ENCODE measurements at places on chromosomes 6 and 20.

GRCh38 chr6:131914967-131915751 is 36.0 kb downstream of the CCN2 start:
- DNase-seq, result peak; percentile 18

DNA sequence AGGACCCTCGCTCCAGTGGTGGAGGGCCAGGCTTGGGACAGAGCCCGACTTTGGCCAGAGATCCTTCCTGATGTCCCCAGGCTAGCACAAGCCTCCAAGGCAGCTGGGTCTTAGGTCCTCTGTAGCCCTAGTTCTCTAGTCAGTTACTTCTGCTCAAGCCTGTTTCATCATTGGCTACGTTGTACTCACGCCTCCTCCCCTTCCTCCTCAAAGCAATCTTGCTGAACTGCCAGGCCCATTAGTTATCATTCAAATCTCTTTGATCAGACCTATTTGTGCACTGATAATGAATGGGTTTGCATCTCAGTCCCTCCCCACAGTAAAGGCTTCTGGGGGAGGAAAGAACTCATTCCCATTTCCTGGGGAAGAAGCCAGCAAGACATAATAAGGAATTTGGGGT is 256.8 kb downstream of the NFATC2 start:
- DNase-seq, result no peak

GRCh38 chr6:111228094-111228493 is 140.8 kb downstream of the SLC16A10 start:
- no peak for DNase-seq

- DNase-seq, result no peak
Measured at GRCh38 chr20:56634307-56634706, 5.2 kb downstream of the TFAP2C start.

- DNase-seq, result no peak
Measured at GRCh38 chr6:134835993-134836392, 113.9 kb downstream of the ALDH8A1 start.

GRCh38 chr6:166596776-166597507 is 10.5 kb upstream of the RAMACL start:
- DNase-seq, result no peak

- no peak for DNase-seq
Measured at GRCh38 chr6:166989427-166990032, 9.7 kb upstream of the CEP43 start.

DNA sequence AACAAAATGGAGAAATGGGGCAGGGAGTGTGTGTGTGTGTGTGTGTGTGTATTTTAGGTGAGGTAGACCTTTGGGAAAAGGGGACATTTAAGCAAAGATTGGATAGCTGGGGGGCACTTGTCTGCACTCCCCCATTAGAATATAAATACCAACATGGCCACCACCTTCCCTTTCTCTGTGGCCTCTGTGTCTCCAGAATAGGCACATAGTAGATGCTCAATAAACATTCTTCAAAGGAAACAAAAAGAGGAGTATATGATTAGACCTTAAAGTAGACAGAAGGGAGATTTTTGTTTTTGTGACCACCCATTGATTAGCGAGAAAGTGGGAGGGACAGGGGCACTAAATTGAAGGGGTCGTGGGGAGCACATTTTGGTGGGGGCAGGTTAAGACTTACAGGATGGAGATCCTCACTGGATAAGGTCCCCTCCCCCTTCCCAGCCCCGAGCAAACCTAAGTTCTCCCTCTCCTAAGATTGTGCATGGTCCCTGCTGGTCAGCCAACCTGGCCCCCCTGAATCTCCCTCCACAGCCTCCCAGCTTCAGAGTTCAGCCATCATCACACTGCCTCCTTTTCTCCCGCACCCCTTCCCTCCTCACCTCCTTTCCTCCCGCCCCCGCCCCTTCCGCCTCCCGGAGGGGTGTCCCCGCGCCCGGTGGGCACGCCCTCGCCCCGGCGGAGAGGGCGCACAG is 514 bp upstream of the TSHZ2 start:
- no peak for DNase-seq

DNA sequence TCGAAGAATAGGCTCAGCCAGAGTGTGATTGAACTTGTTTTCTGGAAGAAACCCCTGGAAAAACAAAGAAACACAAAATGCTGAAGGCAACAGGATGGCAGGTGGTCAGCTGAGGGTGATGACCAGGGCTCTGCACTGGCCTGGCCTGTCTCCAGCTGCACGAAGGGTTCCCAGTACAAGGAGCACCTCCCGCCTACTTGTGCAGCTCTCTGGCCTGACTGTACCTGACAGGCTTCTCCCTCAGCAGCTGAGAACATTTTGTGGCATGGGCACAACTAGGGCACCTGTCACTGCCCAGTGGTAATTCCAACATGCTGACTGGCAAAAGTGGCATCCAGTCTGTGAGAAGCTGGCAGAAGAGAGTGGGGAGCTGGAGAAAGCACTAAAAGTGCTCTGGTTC is 38.8 kb upstream of the EMILIN3 start:
- no peak for DNase-seq

GRCh38 chr6:54525731-54526130 is 217.5 kb downstream of the TINAG start:
- no peak for DNase-seq

DNA sequence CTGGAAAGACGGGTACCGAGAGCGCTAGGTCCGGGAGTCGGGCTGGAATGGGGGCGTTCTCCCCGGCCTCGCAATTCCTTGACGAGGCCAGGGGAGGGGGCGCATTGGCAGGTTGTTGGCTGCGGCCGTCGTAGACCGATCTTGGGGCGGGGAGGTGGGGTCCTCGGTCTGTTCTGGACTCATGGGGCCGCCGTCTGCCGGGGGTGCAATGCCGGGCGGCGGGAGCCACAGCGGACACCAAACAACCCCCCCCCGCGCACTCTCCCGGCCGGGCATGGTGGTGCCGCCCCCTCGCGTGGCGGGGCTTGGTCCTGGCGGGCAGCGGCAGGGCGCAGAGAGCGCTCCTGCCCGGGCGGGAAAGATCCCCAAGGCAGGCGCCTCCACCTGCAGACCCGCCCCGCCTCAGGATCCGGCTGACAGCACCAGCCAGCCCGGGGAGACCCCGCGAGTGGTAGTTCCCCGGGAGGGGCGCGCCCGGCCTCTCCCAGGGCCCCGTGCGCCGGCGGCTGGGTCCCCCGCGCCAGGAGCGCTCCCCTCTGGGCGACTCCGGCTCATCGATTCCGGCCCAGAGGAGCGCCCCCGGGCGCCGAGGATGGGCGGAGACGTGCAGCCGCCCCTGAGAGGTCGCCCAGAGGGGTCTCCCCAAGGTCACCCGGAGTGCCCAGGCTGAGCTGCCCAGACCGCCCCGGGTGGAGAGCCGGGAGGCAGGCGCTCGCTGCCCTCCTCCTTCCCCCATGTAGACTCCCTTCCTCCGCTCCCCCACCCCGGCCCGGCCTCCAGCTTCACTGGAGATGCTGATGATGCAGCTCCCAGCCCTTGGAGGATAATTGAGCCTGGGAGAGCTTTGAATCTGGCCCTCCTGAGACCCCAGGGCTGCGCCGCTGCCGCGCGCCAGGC is 709 bp downstream of the PPP1R16B start:
- DNase-seq, result peak; percentile 37

DNA sequence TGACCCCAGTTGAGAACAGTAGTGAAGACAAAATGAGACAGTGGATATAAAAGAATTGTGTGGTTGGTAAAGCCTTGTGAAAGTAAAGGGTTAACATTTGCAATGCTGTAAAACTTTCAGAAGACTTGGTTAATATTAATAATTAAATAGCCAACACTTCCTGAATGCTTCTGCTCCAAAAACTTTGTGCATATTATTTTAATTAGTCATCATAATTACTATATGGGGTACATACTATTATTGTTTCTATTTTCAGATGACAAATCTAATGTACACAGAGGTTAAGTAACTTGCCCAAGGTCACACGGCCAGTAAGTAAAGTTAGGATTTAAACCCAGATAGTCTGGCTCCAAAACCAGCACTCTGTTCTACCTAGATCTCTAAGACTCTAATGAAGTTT is 291.3 kb downstream of the OGFRL1 start:
- no peak for DNase-seq

DNA sequence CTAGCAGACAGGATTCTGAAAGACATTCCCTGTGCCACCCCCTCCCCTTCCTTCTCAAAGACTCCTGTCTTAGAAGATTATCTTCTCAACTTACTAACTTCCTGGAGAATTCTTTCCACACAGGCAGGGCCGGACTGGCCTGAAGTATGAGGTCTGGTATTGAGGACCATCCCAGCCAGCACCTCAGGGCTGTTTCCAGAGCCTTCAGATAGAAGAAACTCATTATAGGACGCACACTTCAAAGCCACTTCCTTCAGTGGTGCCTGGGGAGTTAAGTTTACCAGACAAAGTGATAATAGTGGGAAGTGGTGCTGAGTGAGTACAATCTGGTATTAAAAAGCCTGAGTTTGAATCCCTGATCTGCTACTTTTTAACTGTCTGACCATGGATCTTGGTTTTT is 15.6 kb downstream of the KCNS1 start:
- no peak for DNase-seq

DNA sequence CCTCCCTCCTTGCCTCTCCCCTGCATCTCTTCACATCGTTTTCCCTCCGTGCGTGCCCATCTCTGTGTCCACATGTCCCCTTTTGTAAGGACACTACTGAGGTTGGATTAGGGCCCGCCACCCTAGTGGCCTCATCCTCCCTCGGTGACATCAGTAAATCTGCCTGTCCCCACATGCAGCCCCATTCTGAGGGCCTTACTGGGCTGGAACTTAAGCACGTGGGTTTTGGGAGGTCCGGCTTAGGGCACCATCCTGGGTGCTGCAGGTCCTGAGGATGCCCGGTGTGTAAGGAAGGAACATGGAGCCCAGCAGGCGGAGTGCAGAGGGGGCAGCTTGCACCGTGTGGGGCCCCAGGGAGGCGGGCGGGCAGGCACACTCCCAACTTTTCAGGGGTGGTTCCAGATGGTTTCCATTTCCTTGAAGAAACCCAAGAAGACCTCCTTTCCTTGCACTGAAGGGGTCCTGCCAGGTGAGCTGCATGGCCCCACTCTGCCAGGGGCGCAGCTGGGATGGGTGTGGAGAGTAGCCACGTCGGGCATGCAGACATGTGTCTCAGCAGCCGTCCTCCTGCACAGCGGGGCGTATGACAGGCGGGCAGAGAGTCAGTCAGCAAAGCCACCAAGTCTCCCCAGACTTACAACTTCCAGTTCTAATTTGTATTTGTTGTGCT is 329.9 kb downstream of the QKI start:
- DNase-seq, result no peak

DNA sequence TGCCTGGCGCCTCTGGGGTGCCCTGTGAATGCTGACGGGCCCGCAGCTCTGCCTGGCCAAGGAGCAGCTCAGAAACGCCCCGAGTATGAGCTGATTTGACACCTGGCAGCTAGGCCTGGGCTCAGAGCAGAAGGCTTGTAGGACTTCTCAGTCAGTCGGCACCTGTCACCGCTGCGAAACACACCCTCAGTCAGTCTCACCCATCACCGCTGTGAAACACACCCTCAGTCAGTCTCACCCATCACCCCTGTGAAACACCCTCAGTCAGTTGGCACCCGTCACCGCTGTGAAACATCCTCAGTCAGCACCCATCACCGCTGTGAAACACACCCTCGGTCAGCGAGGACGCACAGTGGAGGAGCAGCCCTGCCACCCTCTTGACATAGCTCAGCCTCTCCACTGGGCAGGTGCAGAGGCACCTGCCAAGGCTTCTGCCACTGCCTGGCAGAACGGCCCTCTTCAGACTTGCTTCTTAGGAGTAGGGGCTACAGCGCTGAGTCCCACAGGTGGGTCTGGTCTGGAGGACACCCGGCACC is 109.0 kb downstream of the PSMB1 start:
- DNase-seq, result no peak

GRCh38 chr6:42188406-42188805 is 6.3 kb downstream of the GUCA1B start:
- no peak for DNase-seq

DNA sequence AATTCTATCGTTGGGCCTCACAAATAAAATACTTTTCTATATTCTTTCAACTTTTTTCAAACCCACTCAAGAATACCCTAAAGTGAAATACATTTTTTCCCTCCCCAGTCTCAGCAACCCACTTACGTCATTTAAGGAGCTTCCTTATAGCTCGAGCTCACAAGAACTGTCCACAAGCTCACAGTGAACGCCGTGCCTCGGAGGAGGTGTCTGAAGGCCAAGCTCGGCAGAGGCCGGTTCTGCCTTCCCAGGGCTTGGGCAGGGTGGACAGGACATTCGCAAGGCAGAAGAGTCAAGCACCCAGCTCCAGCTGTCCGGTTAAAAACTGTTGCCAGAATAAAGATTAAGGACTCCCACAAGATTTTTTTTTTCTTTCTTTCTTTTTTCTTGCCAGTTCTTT is 802.3 kb downstream of the QKI start:
- no peak for DNase-seq

- DNase-seq, result no peak
Measured at GRCh38 chr20:15362849-15363248, 1025.4 kb upstream of the FLRT3 start.

DNA sequence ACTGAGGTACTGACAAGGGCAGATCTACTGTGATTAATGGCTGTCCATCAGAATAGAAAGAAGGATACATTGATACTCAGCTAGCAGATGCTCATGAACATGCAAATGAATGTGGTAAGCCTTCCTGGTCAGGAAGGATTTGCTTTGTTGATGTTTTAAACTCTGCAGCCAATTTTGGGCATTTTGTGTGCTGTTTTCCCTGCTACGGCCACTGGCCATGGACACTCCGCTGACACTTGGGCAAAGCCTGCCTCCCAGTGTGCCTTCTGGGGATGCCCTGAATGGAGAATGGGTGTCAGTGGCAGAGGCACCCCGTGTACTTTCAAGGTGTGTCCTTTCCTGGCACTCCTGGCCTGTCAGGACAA is 113.1 kb downstream of the SOBP start:
- no peak for DNase-seq

DNA sequence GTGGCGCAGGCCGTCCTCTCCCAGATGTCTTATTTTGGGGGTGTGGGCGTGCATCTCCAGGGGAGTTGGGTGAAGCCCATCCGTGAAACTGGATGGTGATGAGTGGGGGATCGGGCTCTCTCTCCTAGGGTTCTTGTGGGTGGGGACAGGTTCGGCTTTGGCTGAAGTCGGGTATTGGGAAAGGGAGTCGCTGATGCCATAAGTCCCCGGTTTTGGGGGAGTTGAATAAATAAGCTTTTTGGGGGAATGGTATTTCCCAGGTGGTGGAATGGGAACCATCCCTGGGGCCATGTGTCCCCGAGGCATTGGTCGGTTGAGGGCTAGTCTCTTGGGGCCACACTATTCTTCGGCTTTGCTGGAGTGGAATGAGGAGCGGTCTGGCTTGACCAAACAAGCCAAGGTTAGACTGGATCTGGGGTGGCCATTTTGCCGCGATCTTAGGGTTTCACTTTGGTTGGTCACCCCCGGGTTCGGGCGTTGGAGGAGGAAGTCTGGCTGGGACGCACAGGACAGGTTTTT is 481 bp downstream of the ZNF133 start:
- no peak for DNase-seq

GRCh38 chr6:134345789-134346188 is 27.9 kb upstream of the SGK1 start:
- no peak for DNase-seq

- peak; percentile 29 for DNase-seq
Measured at GRCh38 chr20:48448666-48449600, 378.9 kb downstream of the PREX1 start.

DNA sequence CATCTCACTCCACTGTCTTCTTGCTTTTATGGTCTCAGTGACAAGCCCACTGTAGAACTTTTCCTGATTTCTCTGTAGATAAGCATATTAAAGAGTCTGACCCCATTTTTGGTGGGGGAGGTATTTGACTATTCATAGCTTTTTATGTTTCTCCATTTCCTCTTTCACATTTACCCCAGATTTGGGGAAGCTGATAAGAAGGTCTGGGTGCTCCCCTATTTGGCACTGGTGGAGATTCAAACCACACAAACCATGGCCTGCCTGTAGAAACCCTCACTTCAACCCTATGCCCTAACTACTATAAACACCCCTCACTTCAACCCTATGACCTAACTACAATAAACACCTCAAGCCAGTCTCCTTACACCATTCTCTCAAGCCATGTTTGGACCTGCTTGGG is 196.2 kb upstream of the SYNDIG1 start:
- no peak for DNase-seq
